ENCODE measurements at places on chromosomes 4 and X.

DNA sequence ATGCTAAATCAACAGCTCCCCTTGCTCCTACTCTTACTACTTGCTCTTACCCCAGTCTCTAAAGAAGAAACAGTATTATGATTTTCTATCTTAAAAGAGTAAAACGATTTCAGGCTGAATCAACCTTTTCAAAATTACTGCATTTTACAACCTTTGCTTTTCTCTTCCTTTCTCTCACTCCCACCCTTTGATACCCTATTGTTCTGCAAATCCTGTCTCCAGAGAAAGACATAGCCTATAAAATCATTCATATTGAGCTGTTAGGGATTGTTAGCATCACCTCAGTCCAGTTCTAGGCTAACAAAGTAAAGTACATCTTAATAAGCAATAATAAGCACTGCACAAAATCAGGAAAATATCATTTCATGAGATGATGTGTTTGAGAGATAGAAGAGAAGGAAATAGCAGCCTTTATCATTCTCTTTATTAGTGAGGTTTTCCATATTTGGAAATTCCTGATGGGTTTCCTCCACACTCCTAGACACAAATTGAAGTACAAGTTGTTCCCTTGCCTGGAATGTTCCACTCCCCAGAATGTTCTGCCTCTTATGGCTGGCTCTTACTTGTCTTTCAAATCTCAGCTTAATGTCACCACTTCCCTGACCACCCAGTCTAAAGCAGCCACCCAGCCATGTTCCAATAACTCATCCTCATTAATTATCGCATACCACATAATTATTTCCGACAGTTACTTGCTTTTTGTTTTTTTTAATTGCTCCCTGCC lies 219.7 kb downstream of the PALLD start:
- H3K27ac ChIP-seq: no peak overlapping the region
- no peaks in the 10 kb centered on the region for H3K36me3 ChIP-seq
- H3K4me1 ChIP-seq: no peaks in the 10 kb centered on the region
- no peak overlapping the region for H3K4me3 ChIP-seq
- no peak for DNase-seq
- H3K27me3 ChIP-seq: no peaks in the 10 kb centered on the region

- H3K27me3 ChIP-seq: no peaks in the 10 kb centered on the region
- H3K4me3 ChIP-seq: no peak overlapping the region
Observed at GRCh38 chr4:189048119-189048518, 892.6 kb upstream of the FRG1 start.

GRCh38 chr4:108168160-108168670 lies 517 bp downstream of the LEF1 start:
- H3K4me1 ChIP-seq: peaks cover 46% of the 10 kb centered on the region
- peaks cover 86% of the 10 kb centered on the region for H3K27me3 ChIP-seq
- no peaks in the 10 kb centered on the region for H3K36me3 ChIP-seq
- H3K27ac ChIP-seq: peak overlapping the region; percentile 90
- DNase-seq: no peak

DNA sequence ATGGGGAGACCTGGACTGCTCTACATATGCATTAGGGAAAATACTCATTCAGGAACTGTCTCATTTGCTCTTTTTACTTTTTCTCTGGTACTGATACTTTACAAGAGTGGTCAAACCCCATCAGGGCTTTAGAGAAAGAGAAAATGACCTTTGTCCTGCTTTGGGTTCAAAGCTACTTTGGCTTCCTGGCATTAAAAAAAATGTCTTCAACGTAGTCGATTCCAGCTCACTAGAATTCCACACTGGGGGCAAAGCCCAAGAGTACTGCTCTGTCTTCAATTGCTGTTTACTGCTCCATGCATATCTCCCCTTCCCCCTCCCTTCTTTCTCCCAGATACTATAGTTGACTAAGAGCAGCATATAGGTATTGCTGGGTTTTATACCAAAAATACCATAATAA lies 98.0 kb downstream of the PAPSS1 start:
- no peak overlapping the region for H3K4me3 ChIP-seq
- H3K4me1 ChIP-seq: no peaks in the 10 kb centered on the region
- H3K27me3 ChIP-seq: no peaks in the 10 kb centered on the region
- no peak overlapping the region for H3K27ac ChIP-seq
- H3K36me3 ChIP-seq: no peaks in the 10 kb centered on the region

GRCh38 chr4:164931551-164932324 lies 45.7 kb downstream of the TRIM61 start:
- no peak overlapping the region for H3K4me3 ChIP-seq
- no peaks in the 10 kb centered on the region for H3K4me1 ChIP-seq
- no peak for DNase-seq
- no peaks in the 10 kb centered on the region for H3K36me3 ChIP-seq

DNA sequence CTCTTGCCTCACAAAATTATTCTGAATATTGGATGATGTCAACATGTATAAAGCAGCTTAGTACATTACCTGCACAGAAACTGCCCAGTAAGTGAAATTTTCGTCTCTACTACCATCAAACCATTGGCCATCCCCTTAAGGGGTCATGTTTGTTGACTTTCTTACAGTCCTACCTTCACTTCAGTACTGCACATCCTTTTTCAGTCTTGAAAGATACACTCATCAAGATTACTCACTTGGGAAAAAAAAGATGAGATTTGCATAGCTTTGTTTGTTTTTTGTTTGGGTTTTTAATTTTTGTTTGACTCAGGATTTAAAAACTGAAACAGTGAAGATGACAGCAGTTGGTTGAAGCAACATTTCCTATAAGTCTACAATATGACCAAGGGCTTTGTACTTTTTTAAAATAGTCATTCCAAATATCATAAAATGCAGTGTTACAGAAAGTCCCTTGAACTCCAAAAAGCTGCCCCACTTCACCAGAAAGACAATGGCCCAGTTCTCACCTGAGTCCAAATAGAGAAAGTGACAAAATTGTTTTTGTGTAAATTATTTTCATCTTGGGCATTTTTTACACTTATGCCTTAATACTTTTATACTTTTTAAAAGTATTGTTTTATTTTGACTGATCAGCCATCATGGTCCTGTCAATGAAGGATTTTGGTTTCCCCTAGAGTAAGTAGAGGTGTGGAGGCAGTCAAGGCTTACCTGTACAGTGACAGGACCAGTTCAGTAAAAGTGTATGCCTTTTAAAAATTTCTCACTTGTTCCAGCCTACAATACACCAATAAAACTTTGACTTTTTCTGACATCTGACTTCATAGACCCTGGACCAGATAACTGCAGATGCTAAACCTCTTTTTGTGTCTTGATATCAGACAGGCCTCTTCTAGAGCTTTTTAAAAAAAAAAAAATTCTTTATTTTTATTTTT lies 59.7 kb upstream of the EDA2R start:
- no peak overlapping the region for H3K4me3 ChIP-seq
- H3K36me3 ChIP-seq: no peaks in the 10 kb centered on the region
- no peaks in the 10 kb centered on the region for H3K4me1 ChIP-seq
- no peak for DNase-seq
- no peaks in the 10 kb centered on the region for H3K27me3 ChIP-seq
- no peak overlapping the region for H3K27ac ChIP-seq

GRCh38 chr4:156774422-156774821 lies 197.2 kb downstream of the PDGFC start:
- H3K36me3 ChIP-seq: no peaks in the 10 kb centered on the region
- H3K4me3 ChIP-seq: no peak overlapping the region
- H3K27me3 ChIP-seq: no peaks in the 10 kb centered on the region

DNA sequence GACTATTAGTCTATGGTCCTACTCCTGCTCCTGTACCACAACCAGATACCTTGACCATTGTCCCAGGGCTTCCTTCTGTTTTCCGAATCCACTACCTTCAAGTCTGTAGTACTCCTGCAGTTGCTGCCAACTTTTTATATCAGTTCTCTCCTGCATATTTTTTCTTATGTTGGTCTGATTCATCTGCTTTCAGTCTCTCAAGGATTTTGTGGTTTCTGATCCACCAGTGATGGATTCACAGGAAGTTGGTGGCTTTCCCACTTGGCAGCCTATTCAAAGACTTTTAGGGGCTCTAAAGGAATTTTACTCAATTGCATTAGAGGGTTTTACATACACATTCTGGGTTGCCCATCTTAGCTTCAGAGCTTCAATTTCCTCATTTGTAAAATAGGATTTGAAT lies 23.6 kb downstream of the KIF4A start:
- no peak for DNase-seq
- no peak overlapping the region for H3K4me3 ChIP-seq
- no peaks in the 10 kb centered on the region for H3K36me3 ChIP-seq

DNA sequence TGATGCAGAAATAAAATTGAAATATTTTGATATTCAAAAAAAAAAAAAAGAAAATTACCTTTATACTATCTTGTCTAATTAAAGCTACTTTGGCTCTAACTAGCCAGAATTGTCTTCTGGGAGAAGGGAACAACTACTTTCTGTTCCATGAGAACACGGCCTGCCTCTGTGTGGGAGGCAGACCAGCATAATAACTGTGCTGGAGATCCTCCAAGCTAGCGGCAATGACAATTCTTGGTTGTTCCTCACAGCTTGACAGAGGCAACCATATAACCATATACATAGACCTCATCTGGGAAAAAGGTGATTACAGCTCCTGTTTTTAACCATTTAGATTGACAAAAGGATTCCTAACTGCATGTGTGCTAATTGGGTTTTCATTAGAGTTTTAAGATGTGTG lies 95.7 kb downstream of the RBMX2 start:
- no peaks in the 10 kb centered on the region for H3K36me3 ChIP-seq
- H3K4me1 ChIP-seq: no peaks in the 10 kb centered on the region
- no peaks in the 10 kb centered on the region for H3K27me3 ChIP-seq

Data from spinal cord (tissue), 10 donors.